ENCODE measurements at places on chromosomes 11 and 22.

DNA sequence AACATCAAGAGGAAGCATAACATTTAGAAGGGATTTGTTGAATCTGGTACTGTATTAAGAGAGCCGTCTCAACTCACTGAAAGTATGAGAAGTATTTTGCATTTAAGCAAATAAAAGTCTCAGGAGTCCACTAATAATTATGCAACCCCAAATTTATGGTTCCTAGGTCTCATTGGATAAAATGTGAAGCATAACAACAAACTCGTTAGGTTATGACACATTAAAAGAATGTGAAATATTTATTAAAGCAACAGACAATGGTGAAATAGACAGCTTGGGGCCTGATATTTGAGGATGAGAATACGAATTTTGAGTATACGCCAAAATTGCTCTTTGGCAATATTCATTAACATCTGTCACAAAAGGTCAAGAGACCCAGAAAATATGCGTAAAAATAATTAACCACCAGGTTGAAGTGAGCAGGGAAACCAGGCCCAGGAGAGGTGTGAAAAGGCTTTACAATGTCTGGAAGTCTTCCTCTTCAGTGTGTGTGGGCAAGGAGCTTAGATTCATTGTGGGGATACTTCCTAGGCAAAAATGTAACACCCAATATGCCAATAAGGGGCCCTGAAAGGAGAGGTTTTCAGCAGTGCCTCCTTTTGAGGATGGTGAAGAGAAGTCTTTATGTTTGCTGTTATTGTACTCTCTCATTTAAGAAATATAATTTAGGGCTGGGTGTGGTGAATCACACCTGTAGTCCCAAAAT, 89.2 kb downstream of the FDX1 start:
- no peak for DNase-seq

DNA sequence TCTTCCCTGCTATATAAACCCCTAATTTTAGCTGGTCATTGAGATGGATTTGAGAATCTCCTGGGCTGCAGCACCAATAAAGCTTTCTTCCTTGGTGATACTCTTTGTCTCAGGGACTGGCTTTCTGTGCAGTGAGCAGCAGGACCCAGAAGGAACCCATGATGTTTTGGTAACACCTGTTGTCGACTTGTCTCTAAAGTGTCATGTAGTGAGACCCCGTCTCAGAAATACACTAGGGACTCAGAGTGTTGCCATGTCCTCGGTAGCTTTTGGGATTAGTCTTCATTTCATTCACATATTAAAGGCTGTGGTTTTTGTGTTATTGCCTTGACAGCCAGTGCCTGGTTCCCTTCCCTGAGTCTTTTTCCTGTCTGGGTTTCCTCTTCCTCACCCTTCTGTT, 1078.7 kb downstream of the TBC1D22A start:
- DNase-seq, result no peak

- no peak for DNase-seq
These were observed 22.9 kb downstream of the SYTL2 start for GRCh38 chr11:85787809-85788760.

DNA sequence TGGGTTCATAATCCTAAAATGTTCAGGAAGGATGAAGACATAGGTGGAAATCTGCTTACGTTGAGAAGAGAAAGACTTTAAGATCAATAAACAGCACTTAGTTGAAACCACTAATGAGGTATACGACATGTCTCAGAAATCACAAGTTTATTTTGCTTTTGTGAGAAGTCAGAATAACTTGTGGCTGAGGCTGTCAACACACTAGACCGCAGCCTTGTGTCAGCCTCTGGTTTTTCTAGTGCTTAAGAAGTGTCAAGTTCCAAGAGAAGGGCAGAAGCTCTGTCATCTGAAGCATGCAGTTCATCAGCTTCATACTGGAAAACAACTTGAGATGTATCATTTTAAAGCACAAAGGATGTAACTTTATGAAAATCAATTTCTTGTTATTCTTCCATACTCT, 420.9 kb downstream of the METTL15 start:
- no peak for DNase-seq

- DNase-seq, result no peak
These were observed 17.9 kb upstream of the SESN3 start for GRCh38 chr11:95248666-95249467.

DNA sequence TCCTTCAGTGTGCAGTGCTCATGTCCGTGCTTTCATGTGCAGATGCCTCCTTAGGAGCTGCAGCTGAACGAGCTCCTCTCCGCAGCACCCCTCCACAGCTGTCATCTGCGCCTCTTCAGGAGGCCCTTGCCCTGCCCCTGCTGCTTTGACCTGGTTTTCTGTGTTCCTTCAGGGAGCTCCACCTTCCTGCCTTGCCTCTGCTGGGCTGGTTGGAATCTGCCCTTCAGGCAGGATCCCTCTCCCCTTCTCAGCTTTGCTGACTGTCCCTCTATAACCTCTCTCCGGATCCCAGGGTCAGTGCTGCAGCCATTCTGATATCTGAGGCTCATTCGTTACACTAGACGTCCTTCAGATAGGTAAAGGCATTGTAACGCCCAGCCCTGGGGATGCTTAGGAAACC, 67.9 kb downstream of the SCN3B start:
- no peak for DNase-seq

DNA sequence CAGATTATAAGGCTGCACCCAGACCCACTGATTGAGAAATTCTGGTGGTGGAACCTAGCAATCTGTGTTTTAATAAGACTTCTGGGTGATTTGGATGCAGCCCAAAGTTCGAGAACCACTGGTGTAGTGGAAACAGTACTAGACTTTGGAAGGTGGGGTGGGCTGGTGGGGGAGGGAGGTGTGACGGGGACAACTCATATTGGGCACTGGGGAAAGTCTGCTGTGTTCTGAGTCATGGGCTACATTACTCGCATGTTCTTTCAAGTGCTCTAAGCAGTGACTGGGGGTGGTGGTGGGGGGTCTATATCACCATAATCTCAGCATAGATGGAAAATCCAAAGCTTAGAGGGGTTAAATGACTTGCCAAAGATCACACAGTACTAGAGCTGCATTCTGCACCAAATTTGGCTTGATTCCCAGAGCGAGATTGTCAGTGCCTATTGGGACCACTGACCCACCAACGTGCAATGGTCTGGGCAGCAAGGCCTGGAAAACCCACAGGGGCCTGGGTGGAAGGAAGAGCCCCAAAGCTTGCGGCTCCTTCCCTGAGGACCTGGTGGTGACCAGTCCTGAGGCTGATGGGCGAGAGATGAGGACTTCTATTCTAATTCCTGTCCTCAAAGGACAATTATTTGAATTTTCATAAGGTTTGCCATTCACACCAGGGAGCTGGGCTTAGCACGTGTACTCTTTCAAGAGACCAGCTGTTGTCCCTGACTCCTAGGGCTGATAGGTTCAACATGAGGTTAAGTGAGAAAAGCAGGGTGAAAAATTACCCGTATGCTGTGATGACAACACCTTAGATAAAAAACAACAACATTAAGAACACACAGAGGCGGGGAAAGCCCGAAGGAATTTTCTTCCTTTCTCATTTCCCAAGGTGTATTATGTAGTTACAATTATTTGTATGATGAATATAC, 77.5 kb upstream of the NARS2 start:
- DNase-seq, result no peak

- peak; percentile 11 for DNase-seq
These were observed 377.7 kb downstream of the BRD1 start for GRCh38 chr22:49449811-49450446.

GRCh38 chr11:44629732-44630345, 64.4 kb downstream of the CD82 start:
- DNase-seq, result no peak

- DNase-seq, result no peak
These were observed 1.7 kb downstream of the YAP1 start for GRCh38 chr11:102111787-102112508.

GRCh38 chr11:73547706-73548595, 50.0 kb downstream of the FAM168A start:
- DNase-seq, result no peak

Measured in femur (tissue), 1 donor.